ENCODE measurements at places on chromosomes 6 and 20.

- peak; percentile 64 for DNase-seq
Measured at GRCh38 chr6:133568970-133569889, 319.7 kb upstream of the TCF21 start.

DNA sequence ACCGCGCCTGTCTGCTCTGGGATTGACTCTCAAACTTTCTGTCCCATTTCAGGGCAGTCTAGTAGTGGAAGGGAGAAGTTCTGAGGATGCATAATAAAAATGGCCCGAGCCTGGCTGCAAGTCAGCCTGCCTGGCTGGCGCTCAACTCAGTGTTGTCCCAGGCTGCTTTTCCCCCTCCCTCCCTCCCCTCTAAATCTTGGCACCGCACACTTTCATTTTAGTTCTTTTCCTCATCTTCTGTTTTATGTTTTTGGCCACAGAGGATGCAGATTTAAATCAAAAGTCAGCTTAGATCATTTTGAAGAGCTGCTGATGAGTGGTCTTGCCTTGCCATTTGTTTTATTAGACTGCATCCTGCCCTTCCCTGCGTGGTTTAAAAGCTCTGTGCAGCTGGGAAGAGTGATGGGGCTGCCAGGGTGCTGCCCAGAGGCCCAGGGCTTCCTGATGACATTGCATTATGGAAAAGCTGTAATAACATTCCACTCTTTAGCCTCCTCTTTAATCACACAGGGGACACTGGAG is 6.5 kb upstream of the UQCC2 start:
- peak; percentile 77 for DNase-seq

- no peak for DNase-seq
Measured at GRCh38 chr6:51490101-51490500, 597.3 kb downstream of the PKHD1 start.

GRCh38 chr6:165634101-165634880 is 28.8 kb downstream of the PDE10A start:
- no peak for DNase-seq

DNA sequence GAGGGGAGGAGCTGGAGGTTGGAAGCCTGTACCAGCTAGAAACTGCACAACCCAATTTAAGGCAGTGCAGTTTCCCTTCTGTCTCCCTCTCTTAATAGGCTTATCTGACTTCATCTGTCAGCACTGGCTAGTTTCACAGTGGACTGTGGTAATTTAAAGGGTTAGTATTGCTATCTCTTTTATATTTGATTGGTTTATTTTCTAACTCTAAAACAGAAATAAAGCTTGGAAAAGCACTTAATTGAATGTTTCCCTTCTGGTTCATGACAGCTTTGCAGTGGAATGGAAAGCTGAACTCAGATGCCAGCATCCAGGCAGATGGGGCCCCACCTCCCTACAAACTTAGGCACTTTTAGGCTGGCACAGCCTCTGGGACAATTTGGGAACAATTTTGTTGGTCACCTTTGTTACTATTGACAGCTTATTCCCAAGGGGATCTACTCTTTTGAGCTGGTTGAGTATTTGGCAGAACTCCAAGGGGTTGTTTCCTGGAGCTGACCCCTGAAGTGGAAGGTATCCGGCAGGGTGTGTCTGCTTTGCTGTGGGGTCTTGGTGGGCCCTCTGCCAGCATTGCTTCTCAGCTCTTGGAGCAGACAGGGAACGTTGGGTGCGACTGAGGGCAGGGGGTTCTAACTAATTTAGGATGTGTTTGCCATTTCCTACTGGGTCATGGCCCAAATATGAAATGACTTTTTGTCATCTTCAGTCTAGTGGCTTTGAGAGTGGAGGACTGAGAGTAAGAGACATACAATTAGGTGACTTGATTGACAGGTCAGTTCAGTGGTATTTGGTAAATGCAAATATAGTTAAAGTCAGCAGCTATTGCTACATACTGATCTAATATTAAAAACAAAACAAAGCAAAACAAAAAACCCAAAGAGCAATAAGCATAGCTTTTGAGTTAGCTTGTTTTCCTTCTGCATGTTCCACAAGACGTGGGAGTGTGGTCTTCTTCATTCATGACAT is 9.3 kb downstream of the SH3BGRL2 start:
- no peak for DNase-seq

- DNase-seq, result no peak
Measured at GRCh38 chr6:97085772-97086171, 161.2 kb downstream of the KLHL32 start.

GRCh38 chr6:16760516-16761470 is at the start of gene ATXN1:
TSS of gene ATXN1 (minus strand) at chr6:16761460.
- peak; percentile 75 for DNase-seq

- no peak for DNase-seq
Measured at GRCh38 chr6:36378243-36378920, 9.1 kb downstream of the ETV7 start.

GRCh38 chr6:43192911-43193310 is 10.9 kb downstream of the CUL9 start:
- DNase-seq, result no peak

DNA sequence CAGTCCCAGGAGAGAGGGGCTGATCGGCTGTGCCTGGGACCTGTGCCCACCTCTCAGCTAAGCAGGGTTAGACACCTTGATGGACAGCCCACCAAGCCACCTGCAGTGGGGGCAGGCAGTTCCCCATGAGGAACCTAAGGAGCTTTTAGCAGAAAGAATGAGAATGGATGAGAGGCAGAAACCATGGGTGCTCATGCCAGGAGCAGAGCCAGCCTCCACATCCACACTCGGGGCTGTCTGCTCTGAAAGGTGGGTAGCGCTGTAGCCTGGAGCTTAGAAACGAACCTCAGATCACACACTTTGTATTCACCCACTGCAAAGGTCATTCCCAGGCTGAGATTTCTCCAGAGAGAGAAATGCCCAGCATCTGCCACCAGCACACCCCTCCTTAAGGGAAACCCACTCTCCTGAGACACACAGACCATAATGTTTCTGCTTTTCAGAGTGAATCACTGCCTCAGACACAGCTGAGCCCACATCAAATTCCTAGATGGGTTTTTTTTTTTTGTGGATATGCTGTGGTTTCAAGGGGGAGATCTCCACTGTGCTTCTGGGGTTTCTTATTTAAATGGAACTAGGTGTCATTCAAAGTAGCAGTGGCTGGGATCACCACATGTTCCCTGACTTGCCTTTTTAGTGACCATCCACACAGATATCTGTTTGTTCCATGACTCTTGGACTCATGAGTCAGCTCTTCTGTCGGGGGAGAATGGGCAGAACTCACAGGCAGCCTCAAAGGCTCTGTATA is 218.9 kb downstream of the EYA2 start:
- DNase-seq, result no peak

GRCh38 chr20:10667077-10667401 is 6.8 kb downstream of the JAG1 start:
- no peak for DNase-seq

- DNase-seq, result no peak
Measured at GRCh38 chr6:41722969-41723529, 12.4 kb downstream of the TFEB start.

- no peak for DNase-seq
Measured at GRCh38 chr6:21305893-21306332, 287.6 kb upstream of the SOX4 start.

- DNase-seq, result no peak
Measured at GRCh38 chr6:157158897-157159296, 164.4 kb downstream of the TMEM242 start.

- no peak for DNase-seq
Measured at GRCh38 chr20:13857304-13857703, 72.5 kb downstream of the NDUFAF5 start.

GRCh38 chr6:101393251-101393828 is at the start of gene GRIK2:
TSS of gene GRIK2 (plus strand) at chr6:101393708.
- peak; percentile 8 for DNase-seq

GRCh38 chr20:36950414-36951197 is 902 bp downstream of the SAMHD1 start:
- DNase-seq, result no peak

- DNase-seq, result no peak
Measured at GRCh38 chr6:150717419-150717818, 117.7 kb downstream of the PLEKHG1 start.

GRCh38 chr20:62303340-62304226 is 786 bp downstream of the ADRM1 start:
- DNase-seq, result no peak

- no peak for DNase-seq
Measured at GRCh38 chr6:159282421-159282820, 113.2 kb downstream of the FNDC1 start.

GRCh38 chr6:72272958-72273357 is 348.9 kb upstream of the KCNQ5 start:
- no peak for DNase-seq

DNA sequence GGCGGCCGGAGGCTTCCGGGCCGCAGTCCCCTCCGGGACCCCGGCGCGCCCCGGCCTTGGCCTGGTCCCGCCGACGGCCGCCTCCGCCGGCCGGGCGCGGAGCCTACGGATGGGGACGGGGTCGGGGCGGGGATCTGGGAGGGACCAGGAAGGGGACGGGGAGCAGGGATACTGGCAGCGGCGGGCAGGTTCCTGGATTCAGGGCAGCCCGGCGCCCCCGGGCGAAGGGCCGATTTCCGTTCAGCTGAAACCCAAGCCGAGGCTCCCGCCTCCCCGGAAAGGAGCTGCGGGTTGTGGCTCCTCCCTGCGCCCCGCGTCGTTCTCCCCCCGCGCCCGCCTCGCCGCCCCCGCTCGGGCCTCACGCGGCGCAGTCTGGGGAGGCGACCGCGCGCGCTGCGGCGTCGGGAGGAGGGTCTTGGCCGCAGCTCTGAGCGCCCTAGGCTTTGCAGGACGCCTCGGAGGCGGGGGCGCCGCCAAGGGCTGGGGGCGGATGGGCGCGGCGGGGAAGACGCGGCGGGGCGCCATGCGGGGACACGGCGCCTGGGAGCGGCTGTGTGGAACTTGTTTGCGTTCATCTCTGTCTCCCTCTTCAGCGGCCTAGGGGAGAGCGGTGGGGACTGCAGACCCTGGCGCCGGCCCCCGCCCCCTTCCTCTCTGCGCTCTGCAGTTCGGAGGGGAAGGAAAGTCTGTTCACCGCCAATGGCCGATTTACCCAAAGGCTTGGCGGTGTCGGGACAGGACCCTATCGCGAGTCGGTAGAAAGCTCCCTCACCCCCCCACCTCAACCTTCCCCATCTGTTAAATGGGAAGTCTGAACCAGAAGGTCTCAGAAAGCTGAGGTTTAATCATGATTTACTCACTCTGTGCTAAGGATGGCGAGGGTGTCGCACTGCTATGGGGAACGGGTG is 22.7 kb upstream of the TMEM181 start:
- peak; percentile 58 for DNase-seq

DNA sequence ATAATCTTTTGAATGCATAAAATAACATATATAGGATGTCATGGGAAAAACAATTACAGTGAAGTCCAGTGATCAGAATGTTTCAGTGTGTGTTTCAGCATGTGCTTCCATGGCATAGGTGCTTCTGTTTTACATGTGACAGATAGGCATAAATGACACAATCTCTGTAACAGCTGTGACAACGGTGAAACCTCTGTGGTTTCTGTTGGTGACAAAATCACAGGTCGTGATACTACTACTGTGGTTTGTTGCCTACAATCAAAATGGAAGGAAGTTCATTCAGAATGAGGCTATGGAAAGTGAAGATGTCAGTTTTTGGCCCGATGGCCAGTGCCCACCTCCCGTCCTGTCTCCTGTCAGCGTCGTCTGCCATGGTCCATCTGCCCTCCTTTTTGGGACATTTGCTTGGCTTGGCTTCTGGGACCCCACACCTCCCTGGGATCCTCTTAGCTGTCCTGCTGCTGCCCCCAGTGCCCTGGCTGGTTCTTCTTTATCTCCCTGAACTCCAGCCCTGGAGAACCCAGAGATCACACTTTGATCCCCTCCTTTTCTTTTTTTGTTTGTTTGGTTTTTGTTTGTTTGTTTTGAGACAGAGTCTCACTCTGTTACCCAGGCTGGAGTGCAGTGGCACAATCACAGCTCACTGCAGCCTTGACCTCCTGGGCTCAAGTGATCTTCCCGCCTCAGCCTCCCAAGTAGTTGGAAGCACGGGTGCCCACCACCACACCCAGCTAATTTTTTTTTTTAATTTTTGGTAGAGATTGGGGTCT is 79.3 kb upstream of the NAA20 start:
- no peak for DNase-seq

- DNase-seq, result no peak
Measured at GRCh38 chr6:151699719-151700118, 107.8 kb upstream of the ESR1 start.

GRCh38 chr20:9886227-9886626 is 47.4 kb upstream of the PAK5 start:
- no peak for DNase-seq

- DNase-seq, result no peak
Measured at GRCh38 chr20:33015114-33015484, 7.6 kb downstream of the BPIFB2 start.

DNA sequence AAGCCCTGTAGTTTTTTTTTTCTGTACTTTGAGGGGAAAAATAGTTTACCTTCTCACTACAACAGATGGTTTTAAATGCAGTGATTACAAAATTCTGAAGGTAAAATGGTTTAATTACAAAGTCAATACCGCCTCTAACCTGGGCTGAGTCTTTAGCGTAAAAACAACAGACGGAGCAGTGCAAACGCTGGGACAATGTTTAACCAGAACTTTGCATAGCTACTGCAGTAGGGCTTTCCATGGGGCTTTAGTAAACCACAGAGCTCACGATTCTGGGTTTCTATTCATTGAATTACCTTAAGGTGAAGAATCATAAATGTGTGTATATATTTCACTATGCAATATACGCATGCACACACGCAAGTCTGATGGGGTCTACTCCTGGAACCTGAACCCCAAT is 77.9 kb downstream of the RFX6 start:
- no peak for DNase-seq

GRCh38 chr6:111823831-111824607 is 49.2 kb downstream of the FYN start:
- DNase-seq, result no peak

- no peak for DNase-seq
Measured at GRCh38 chr20:62400021-62400420, 7.1 kb downstream of the CABLES2 start.

GRCh38 chr6:145453376-145453775 is 281.9 kb downstream of the EPM2A start:
- no peak for DNase-seq

DNA sequence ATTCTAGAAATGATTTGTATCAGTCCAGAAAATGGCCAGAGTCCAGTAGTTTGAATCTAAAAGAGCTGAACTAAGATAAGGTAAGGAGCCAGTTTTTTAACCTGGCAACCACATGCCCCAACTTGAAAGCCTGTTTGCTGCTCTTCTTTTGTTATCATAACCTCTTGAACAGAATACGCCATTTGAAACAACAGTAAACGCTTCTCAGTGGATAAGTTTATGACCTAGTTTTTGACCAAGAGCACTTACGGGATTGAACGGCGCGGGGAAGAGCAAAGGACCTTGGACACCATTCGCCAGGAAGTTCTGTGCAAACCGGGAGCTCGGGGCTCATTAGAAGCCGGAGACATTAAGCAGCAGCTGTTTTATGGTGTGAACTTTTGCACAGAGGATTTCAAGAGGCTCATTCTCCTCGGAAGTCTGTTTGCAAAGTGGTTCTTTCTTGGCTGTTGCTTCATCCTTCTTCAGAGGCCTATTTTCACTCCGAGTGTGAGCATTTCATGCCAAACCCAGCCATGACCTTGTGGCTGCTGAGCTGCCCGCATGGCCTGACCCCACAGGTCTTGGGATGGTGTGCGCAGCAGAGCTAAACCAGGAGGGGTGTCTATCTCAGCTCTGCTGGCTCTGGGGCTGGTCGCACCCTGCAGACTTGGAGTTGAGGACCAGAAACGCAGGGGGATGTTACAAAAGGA is 215.1 kb downstream of the SOX4 start:
- no peak for DNase-seq

- DNase-seq, result no peak
Measured at GRCh38 chr6:99138445-99138844, 190.7 kb upstream of the FBXL4 start.
